ENCODE measurements at places on chromosomes 5 and 9. TPM values are rescaled to one million over a fixed set of nuclear protein-coding genes. Genes with fewer than 3 reads are reported as not detected.

The COL23A1 gene
- 8.7 TPM for total RNA-seq

GRCh38 chr9:135907006-135907430 lies 328 bp downstream of the CAMSAP1 start:
- H3K4me3 ChIP-seq: no peak overlapping the region
- no peaks in the 10 kb centered on the region for H3K27me3 ChIP-seq
- no peak overlapping the region for H3K27ac ChIP-seq

DNA sequence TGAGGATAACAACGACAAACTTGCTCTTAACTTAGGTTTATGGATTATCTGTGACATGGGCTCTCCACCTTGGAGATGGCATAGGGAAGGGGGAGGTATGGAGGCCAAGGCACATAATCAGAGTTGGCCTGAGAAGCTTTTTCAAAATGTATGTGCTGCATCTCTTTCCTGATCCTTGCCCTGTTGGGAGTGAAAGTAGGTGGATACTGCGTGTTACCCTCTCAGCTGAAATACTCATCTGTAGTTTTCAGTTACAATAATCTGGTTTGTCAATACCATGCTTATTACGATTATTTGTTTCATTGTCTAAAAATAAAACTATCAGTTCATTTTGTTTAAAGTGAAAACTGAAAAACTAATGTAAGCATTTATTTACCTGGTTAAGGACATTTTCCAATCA lies 86.7 kb downstream of the SLC44A1 start:
- no peak for DNase-seq
- H3K27ac ChIP-seq: no peak overlapping the region
- no peaks in the 10 kb centered on the region for H3K4me1 ChIP-seq
- H3K4me3 ChIP-seq: no peak overlapping the region

The GOLGA1 gene
- 21.0 TPM for total RNA-seq

The SPATA31A3 gene
- total RNA-seq: not detected

The DND1 gene
- 1.0 TPM for total RNA-seq

GRCh38 chr5:5616247-5616895 lies 193.9 kb downstream of the ICE1 start:
- no peak overlapping the region for H3K27ac ChIP-seq
- no peaks in the 10 kb centered on the region for H3K36me3 ChIP-seq
- H3K27me3 ChIP-seq: no peaks in the 10 kb centered on the region
- no peak for DNase-seq
- H3K4me3 ChIP-seq: no peak overlapping the region

- no peaks in the 10 kb centered on the region for H3K27me3 ChIP-seq
- peaks cover 7% of the 10 kb centered on the region for H3K4me1 ChIP-seq
- H3K27ac ChIP-seq: no peak overlapping the region
Observed at GRCh38 chr5:14240359-14240758, 97.2 kb downstream of the TRIO start.

The ANKH gene
- total RNA-seq: 44.6 TPM

GRCh38 chr5:137344723-137345322 lies 154.3 kb downstream of the SPOCK1 start:
- DNase-seq: peak; percentile 20
- no peak overlapping the region for H3K27ac ChIP-seq
- no peaks in the 10 kb centered on the region for H3K27me3 ChIP-seq
- no peak overlapping the region for H3K4me3 ChIP-seq
- no peaks in the 10 kb centered on the region for H3K36me3 ChIP-seq
- H3K4me1 ChIP-seq: no peaks in the 10 kb centered on the region

- H3K36me3 ChIP-seq: no peaks in the 10 kb centered on the region
- no peak for DNase-seq
- no peak overlapping the region for H3K27ac ChIP-seq
- no peaks in the 10 kb centered on the region for H3K27me3 ChIP-seq
Observed at GRCh38 chr5:143213851-143214363, 189.6 kb downstream of the NR3C1 start.

The PCDHGA1 gene
- total RNA-seq: 0.69 TPM
